ENCODE measurements at places on chromosomes 4 and X. TPM values are rescaled to one million over a fixed set of nuclear protein-coding genes. Genes with fewer than 3 reads are reported as not detected.
A peak's percentile ranks its signal among the peaks of the same experiment; 100 is the strongest.

IL2RG gene
- 347 TPM for total RNA-seq

- H3K27ac ChIP-seq, result no peak overlapping the region
- no peaks in the 10 kb centered on the region for H3K4me1 ChIP-seq
- no peak overlapping the region for H3K4me3 ChIP-seq
- no peaks in the 10 kb centered on the region for H3K36me3 ChIP-seq
- H3K27me3 ChIP-seq, result no peaks in the 10 kb centered on the region
These were observed 103.7 kb downstream of the APOOL start for GRCh38 chrX:85107407-85107806.

CENPVL2 gene
- not detected for total RNA-seq

DNA sequence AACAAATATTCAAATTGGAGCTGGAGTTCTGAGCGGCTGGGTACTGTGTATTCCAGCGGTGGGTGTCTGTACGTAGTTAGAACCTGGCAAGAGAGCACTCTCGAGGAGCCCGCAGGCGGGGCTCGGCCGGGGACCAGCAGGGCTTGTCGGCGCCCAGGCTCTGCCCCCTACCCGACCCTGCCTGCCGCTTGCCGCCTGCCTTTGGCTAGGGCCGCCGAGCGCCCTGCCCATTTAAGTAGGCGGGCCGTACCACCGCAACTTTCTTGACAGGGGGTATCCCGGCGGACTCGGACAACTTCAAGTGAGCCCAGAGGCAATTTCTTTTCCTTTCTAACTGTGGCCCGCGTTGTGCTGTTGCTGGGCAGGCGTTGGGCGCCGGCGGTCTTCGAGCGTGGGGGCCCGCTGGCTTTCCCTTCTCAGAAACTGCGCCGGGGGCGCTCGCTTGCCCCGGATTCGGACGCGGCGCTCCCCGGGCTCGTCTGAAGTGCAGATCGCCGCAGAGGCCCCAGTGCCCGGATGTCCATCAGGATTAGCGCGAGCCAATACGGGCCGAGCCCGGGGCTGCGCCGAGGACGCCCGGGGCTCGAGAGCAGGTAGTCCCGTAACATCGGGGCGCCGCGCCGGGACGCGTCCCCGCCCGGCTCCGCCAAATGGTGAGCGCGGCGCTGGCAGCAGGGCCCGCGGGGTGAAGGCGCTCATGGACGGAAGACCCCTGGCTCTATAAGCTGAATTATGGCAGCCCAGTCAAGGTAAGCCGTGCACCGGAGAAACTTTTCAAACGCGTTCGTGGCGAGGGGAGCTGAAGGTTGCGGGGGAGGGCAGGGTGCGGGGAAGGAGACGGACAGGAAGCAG, 72.1 kb downstream of the AFF1 start:
- peak overlapping the region; percentile 99 for H3K27ac ChIP-seq
- no peaks in the 10 kb centered on the region for H3K27me3 ChIP-seq
- DNase-seq, result peak; percentile 89
- H3K36me3 ChIP-seq, result no peaks in the 10 kb centered on the region

F8A1 gene
- 18.0 TPM for total RNA-seq

- H3K4me1 ChIP-seq, result no peaks in the 10 kb centered on the region
- no peak overlapping the region for H3K4me3 ChIP-seq
- H3K27ac ChIP-seq, result no peak overlapping the region
- no peak for DNase-seq
- H3K36me3 ChIP-seq, result no peaks in the 10 kb centered on the region
These were observed 92.3 kb downstream of the UCHL1 start for GRCh38 chr4:41349021-41349420.

- H3K27me3 ChIP-seq, result peaks cover 2% of the 10 kb centered on the region
- peaks cover 2% of the 10 kb centered on the region for H3K36me3 ChIP-seq
- H3K4me3 ChIP-seq, result no peak overlapping the region
- DNase-seq, result no peak
- H3K4me1 ChIP-seq, result no peaks in the 10 kb centered on the region
These were observed 219.6 kb upstream of the DIAPH2 start for GRCh38 chrX:96464880-96465558.

- no peak for DNase-seq
- peaks cover 6% of the 10 kb centered on the region for H3K4me1 ChIP-seq
- no peaks in the 10 kb centered on the region for H3K27me3 ChIP-seq
- peaks cover 2% of the 10 kb centered on the region for H3K36me3 ChIP-seq
These were observed 4.7 kb upstream of the AMMECR1 start for GRCh38 chrX:110322603-110323002.

- peaks cover 11% of the 10 kb centered on the region for H3K36me3 ChIP-seq
- H3K27ac ChIP-seq, result no peak overlapping the region
- H3K4me3 ChIP-seq, result no peak overlapping the region
These were observed 5.1 kb downstream of the P2RY4 start for GRCh38 chrX:70254909-70255308.

WDR44 gene
- total RNA-seq, result 18.0 TPM

GRCh38 chrX:40938423-40938822, 146.8 kb upstream of the USP9X start:
- DNase-seq, result no peak
- no peaks in the 10 kb centered on the region for H3K27me3 ChIP-seq
- H3K4me3 ChIP-seq, result no peak overlapping the region
- H3K27ac ChIP-seq, result no peak overlapping the region
- H3K36me3 ChIP-seq, result no peaks in the 10 kb centered on the region
- H3K4me1 ChIP-seq, result peaks cover 3% of the 10 kb centered on the region

- H3K36me3 ChIP-seq, result no peaks in the 10 kb centered on the region
- no peak for DNase-seq
- H3K4me3 ChIP-seq, result no peak overlapping the region
- H3K27me3 ChIP-seq, result no peaks in the 10 kb centered on the region
- H3K4me1 ChIP-seq, result no peaks in the 10 kb centered on the region
These were observed 149.3 kb downstream of the DMD start for GRCh38 chrX:33062041-33062440.

HSFX4 gene
- total RNA-seq, result not detected

MAGEA4 gene
- not detected for total RNA-seq

BST1 gene
- 1.9 TPM for total RNA-seq

CTAG1A gene
- total RNA-seq, result not detected

PWWP3B gene
- total RNA-seq, result not detected

DNA sequence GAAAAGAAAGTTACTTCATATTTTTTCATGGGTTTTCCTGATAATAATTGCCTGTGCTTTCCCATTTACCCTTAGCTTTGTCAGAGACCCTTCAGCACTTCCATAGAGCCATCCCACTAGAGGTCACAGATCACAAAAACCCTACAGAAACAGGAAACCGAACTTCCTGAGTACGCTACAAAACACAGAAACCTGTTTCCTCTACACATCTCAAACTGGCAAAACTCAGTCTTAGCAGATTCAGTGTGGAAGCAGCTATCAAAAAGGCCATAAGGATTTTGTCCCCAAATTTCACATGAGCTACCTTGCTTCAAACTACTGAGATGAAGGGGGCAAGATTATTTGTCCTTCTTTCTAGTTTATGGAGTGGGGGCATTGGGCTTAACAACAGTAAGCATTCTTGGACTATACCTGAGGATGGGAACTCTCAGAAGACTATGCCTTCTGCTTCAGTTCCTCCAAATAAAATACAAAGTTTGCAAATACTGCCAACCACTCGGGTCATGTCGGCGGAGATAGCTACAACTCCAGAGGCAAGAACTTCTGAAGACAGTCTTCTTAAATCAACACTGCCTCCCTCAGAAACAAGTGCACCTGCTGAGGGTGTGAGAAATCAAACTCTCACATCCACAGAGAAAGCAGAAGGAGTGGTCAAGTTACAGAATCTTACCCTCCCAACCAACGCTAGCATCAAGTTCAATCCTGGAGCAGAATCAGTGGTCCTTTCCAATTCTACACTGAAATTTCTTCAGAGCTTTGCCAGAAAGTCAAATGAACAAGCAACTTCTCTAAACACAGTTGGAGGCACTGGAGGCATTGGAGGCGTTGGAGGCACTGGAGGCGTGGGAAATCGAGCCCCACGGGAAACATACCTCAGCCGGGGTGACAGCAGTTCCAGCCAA, at the start of gene MMRN1:
MMRN1 (plus strand) TSS at position 206 of the 902 bp plus-strand sequence; CDS start at position 324, 118 bp downstream.
- peak within 1 kb of the TSS; percentile 76 for H3K4me3 ChIP-seq
- no peak for DNase-seq
- H3K4me1 ChIP-seq, result peaks cover 10% of the 10 kb centered on the region
- H3K27me3 ChIP-seq, result peaks cover 8% of the 10 kb centered on the region
- no peaks in the 10 kb centered on the region for H3K36me3 ChIP-seq
- H3K27ac ChIP-seq, result peak within 1 kb of the TSS; percentile 73

GRCh38 chrX:77342004-77342403, 105.2 kb upstream of the FGF16 start:
- H3K36me3 ChIP-seq, result no peaks in the 10 kb centered on the region
- no peaks in the 10 kb centered on the region for H3K4me1 ChIP-seq
- H3K27me3 ChIP-seq, result no peaks in the 10 kb centered on the region
- H3K4me3 ChIP-seq, result no peak overlapping the region
- no peak for DNase-seq
- no peak overlapping the region for H3K27ac ChIP-seq

DNA sequence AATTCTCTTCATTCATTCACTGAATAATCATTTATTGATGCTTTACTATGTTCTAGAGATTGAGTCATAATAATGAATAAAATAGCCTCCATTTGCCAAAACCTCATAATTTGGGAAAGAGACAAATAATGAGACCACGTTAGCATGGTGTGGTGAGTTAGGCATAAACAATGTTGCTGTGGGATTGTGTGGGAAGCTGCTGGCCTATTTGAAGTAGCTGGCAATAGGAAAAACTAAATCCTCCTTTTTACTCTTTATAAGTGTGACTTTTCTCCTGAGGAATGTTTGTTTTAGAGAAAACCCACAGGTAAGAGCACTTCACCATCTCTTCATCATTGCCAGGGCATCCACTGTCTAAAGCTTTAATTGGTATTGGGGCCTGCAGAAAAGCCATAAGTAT, 95.3 kb downstream of the AREG start:
- H3K36me3 ChIP-seq, result peaks cover 5% of the 10 kb centered on the region
- no peak overlapping the region for H3K4me3 ChIP-seq
- H3K4me1 ChIP-seq, result peaks cover 8% of the 10 kb centered on the region
- H3K27ac ChIP-seq, result no peak overlapping the region
- H3K27me3 ChIP-seq, result peaks cover 22% of the 10 kb centered on the region

GRCh38 chr4:113872426-113873260, 106.8 kb downstream of the ARSJ start:
- peaks cover 3% of the 10 kb centered on the region for H3K4me1 ChIP-seq
- no peaks in the 10 kb centered on the region for H3K36me3 ChIP-seq
- no peak overlapping the region for H3K27ac ChIP-seq
- H3K4me3 ChIP-seq, result no peak overlapping the region

DNA sequence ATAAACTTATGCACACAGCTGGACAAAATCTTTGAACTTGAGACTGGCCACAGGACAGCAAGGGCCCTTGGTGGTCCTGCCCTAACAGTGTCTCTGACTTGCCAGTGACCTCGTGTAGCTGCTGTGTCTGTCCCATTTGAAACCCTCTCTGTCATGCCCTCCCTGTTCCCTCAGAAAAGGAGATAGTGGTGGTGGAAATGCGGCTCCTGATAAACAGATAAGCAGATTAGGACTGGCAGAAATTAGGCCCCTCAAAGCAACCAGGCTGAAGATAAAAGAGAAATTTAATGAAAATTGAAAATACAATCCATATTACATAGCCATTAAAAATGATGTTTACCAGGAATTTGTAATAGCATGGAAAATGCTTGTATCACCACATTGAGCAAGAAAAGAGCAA, 136.6 kb upstream of the ATP6AP2 start:
- peaks cover 2% of the 10 kb centered on the region for H3K4me1 ChIP-seq
- H3K27ac ChIP-seq, result no peak overlapping the region
- DNase-seq, result no peak

DNA sequence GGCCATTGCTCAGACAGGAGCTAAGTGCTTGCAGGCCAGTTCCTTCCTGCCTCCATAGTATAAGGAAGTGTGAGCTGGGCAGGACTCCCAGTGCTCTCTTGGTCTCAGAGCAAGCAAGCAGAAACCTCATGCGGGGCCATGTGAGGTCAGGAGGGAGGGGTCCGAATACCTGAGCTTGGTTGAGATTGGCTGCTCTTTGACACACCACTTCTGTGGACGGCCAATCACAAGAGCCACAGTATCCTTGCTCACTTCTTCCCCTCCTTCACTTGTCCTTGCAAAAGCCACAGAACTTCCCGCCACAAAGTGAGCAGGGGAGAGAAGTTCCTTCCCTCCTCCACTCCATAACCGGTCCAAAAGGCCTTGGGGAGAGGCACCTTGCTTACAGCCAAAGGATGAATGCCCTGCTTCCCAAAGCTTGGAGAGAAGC, 56.7 kb downstream of the PRPS1 start:
- H3K27ac ChIP-seq, result peak overlapping the region; percentile 72
- no peak for DNase-seq
- H3K36me3 ChIP-seq, result peaks cover 2% of the 10 kb centered on the region
- H3K27me3 ChIP-seq, result no peaks in the 10 kb centered on the region

DNA sequence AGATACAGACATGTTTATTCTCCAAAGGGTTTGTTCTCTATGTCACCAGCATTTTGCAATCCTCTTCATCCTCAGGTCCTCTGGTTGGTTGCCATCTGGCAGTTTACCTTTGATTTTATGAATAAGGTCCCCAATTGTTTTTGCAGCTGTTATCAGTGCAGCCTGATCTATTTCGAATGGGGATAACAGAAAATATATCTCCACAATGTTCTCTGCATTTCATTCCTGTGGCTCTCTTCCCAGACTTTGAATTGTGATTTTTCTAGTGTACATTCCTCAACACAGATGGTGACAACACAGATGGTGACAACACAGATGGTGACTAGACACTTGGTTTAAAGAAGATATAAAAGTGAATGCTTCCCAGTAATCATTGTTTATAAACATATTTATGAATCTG, 74.1 kb downstream of the FBXO8 start:
- no peak overlapping the region for H3K27ac ChIP-seq
- no peak overlapping the region for H3K4me3 ChIP-seq
- peaks cover 18% of the 10 kb centered on the region for H3K4me1 ChIP-seq

DNA sequence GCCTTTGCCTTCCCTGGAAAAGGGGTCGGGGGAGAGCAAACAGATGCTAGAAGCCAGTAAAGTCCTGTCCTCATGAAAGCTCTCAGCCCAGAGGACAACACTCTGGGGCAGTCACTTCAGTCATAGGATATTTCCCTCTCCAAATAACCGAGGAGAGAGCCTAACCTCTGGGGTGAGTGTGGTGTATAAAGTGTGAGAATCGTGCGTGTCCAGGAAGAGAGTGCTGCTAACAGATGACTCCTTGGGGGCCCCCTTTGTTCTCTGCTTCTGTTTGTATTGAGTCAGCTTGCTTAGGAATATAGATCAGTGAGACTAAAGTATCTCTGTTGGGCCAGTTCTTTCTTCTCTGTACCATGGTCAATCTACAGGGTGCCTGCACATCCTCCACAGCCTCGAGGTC, 247.2 kb downstream of the PALLD start:
- no peaks in the 10 kb centered on the region for H3K36me3 ChIP-seq
- no peak overlapping the region for H3K4me3 ChIP-seq
- peaks cover 35% of the 10 kb centered on the region for H3K27me3 ChIP-seq

DNA sequence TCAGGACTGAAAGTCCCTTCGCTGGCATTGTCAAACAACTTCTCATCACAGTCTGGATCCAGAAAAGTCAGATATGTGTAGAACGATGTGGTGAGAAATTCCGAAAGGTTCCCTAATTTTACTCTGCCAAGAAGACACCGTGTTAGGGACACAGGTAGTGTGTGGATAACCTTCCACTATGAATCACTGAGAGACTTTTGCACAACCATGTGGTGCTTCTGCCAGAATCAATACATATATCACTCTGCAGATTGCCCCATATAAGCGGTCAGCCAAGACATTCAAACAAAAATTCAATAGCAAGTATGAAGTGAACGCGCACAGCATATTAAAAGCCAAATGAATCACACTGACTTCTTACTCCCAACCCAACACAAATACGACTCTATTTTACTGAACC, 63.8 kb downstream of the PHKA2 start:
- H3K27me3 ChIP-seq, result no peaks in the 10 kb centered on the region
- H3K36me3 ChIP-seq, result peaks cover 5% of the 10 kb centered on the region
- H3K4me3 ChIP-seq, result no peak overlapping the region

- H3K36me3 ChIP-seq, result no peaks in the 10 kb centered on the region
- no peak for DNase-seq
- H3K27me3 ChIP-seq, result no peaks in the 10 kb centered on the region
These were observed 17.8 kb downstream of the PLCXD1 start for GRCh38 chrX:298993-299392.

Data from T-helper 17 cell (primary cell).